RWPE2 (cell line): ENCODE measurements at places on chromosomes 2 and 18.

GRCh38 chr2:149296031-149296430, 34.4 kb upstream of the LYPD6 start:
- no peak for DNase-seq

DNA sequence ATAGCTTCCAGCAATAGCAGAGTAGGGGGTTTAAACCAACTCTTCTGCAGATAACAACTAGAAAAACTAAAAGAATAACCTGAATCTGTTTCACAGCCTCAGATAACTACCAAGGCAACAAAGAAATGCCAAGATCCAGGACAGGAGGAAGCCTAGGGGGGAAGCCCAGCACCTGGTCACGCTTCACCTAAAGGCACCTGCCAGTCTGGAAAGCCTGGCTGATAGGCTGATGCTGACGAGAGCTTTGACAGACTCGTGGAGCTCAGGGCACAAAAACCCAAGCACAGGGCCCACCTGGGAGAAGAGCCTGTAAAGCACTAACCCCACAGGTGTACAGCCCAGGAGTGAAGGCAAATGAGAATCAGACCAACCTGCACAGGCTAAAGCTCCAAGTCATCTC, 22.6 kb downstream of the EIPR1 start:
- no peak for DNase-seq

GRCh38 chr2:233999182-233999581, 51.3 kb upstream of the SPP2 start:
- no peak for DNase-seq

GRCh38 chr2:113070606-113070975, 2.8 kb downstream of the IL1F10 start:
- no peak for DNase-seq

- DNase-seq = no peak
Measured at GRCh38 chr2:60318544-60318943, 234.9 kb downstream of the BCL11A start.
